CD4-positive, alpha-beta memory T cell (primary cell): ENCODE measurements at places on chromosomes 5 and 9.

- DNase-seq: no peak
Observed at GRCh38 chr9:68683433-68683832, 21.6 kb upstream of the PIP5K1B start.

- no peak for DNase-seq
Observed at GRCh38 chr9:88745276-88746001, 210.5 kb downstream of the NXNL2 start.

DNA sequence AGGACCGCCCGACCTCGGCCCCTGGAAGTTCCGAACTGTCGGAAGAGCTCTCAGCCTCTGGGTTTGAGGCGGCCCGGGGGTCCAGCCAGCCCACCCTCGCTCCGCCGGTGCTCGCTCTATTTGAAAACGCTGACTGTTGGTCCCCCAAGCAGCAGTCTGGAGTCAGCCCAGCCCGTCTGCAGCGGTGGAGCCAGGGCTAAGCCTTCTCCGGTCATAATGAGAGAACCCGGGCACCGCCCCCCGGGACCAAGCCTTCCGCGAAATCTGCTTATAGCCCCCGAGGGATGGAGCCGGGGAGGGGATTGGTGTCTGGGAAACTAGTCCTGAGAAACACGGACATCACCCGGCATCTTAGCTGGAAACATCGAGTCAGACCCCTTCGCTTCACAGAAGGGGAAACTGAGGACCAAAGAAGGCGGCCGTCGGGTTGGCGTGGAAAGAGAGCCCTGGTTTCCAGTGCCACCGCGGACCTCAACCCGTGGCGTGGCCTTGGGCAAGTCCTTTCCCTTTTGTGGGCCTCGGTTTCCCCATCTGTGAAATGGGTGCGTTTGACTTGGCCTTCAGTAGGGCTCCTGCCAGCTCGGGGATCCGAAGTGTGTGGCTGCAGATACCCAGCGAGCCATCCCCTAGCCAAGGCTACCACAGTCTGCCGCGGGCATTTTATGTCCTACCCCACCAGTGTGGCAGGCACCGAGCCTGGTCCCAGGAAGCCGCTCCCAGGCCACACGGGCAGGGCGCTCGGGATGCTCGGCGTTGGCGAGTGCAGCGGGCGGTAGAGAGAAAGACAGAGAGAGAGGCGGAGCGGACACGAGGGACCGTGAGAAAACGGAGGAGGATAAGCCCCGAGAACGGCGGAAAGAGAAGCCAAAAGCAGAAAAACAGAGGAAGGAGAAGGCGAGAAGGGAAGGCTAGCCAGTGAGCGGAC lies 857 bp downstream of the ADAM19 start:
- DNase-seq: peak; percentile 42

DNA sequence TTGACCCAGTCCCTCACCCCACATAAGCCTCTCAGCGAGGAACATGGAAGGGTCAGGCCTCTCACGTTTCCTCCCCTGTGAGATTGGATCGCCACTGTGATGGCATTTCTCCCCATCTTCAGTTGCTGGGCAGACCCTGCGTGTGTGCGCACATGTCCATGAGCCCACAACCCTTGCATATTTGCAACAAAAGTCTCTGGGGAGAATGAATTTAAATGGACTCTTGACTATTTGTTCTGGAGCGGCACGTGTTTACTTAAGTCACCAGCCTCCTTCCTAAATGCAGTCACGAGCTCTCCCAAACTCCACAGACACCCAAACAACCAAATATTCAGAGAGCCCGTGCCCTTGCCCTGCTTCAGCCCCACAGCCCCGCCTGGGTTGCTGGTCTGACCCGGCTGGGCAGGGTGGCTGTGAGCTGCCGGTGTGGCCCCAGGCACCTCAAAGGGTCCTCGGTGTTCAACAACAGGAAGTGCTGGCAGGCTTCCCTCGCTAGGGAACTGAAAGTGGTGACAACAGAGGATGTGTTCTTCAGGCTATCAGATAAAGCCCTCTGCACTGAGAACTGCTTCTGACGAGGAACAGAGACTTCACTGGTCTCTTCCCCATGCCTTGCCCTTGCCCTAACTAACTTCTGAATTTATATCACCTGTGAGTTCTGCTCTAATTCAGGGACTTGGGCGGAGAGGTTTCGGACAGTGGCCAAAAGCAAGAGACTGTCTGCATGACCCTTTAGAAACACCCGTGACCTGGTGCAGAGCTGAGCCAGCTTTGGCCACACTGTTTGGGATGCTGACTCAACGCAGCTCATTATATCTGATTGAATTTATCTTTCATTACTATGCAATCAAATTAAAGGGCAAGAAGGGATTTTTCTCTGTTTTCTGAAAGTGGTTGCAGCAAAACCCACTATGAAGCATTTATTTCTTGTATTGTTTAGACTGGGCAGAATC lies 19.2 kb upstream of the CD180 start:
- peak; percentile 80 for DNase-seq

- DNase-seq: no peak
Observed at GRCh38 chr5:147442224-147442623, 67.6 kb downstream of the DPYSL3 start.

DNA sequence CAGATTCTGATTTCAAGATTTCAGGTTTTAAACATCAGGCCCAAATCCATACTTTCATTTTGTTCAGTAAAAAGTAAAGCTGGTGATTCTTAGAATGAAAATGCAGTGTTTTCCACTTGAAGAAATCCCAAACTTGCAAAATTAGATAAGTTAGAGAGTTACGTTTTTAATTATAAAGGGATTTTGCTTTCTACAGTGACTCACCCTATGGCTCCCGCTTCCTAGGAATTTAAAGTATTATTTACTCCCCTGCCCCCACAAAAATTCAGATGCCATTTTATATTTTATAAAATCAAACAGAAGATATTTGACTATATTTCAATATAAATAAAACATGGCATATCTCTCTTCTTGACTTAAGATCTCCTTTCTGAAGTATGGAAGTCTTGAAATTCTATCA lies 402.9 kb downstream of the ZSWIM6 start:
- DNase-seq: no peak

DNA sequence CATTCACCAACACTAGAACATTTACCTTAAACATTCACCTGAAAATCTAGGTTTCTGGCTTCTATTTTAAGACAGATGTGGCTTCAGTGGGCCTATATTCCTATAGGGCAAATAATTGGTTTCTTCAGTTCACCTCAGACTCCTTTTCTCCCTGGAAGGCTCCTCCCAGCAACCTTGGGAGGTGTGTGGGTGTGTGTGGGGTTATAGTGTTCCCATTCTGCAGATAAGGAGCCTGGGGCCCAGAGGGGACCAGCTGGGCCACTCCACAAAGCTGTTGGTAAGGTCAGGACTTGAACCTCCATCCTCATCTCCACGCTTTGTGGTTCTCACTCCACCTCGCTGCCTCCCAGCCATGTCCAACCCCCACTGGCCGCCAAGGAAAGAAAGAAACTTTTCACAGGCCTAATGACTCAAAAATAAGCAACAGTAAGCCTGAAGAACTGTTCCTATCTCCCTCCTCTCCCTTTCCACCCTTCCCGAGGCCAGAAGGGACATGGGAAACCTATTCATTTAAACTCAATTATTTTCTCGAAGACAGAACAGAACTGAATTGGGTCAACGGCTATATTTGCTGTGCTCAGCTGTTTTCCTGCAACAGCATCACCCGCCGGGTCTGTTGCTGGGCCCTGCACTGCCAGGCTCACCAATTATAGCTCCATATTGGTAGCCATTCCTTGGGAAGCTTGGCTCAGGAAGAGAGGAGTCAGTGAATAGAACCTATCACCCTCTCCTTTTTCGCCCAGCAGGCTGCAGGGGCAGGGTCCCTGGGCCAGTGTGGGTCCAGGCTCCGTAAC lies 78.5 kb downstream of the DAB2IP start:
- DNase-seq: no peak

DNA sequence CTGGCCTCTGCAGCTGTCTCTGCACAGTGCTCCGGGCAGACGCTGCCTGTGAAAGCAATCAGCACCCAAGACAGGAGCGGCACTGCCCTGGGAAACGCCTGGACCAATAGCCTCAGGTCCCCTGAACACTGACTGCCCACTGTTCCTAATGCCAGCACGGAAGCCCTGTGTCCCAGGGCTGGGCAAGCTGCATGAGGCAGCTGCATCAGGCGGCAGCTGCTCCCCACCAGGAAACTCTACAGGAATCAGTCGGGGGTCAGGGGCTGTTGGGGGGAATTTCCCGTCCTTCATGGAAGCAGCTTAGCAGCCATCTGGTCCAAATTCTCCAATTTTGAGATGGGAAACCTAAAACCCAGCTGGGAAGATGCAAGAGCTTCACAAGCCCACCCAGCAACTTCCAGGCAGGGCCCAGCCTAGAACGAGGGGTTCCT lies 118.6 kb downstream of the VAV2 start:
- no peak for DNase-seq

- DNase-seq: no peak
Observed at GRCh38 chr5:178350361-178351220, 118.0 kb upstream of the PHYKPL start.

DNA sequence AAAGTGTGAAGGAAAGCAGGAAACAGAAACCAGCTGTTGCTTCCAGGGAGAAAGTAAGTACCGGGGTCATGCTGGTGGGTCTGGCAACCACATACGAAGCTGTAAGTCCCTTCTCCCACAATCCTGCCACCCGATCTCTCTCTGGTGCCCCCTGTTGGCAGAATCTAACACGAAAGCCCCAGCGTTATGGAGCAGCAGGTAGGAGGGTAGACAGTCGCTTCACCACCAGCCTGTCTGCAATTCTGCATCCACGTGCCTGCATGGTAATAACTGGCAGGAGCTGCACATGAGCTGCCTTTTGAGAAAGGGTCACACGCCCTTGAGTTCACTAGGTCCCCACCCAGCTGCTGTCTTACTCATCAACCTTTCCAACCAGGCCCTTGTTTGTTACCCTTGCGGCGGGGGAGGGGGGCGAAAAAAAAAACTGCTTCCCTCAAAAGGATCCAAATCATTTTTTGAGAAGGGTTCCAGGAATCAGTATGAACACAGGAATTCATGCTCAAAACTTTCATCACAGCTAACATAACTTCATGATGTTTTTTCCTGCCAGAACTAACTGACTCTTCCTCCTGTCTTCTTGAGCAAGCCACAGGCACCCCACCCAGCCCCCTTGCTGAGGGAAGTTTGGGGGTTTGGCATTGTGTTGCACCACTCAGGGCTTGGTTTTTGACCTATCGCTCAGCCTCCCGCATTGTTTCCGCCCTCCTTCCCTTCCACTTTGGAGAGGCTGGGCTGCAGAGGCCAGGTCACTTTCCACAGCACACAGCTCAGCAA lies 19.6 kb upstream of the TMEM252 start:
- peak; percentile 15 for DNase-seq

GRCh38 chr5:72177538-72177937 lies 70.3 kb downstream of the MAP1B start:
- DNase-seq: no peak

DNA sequence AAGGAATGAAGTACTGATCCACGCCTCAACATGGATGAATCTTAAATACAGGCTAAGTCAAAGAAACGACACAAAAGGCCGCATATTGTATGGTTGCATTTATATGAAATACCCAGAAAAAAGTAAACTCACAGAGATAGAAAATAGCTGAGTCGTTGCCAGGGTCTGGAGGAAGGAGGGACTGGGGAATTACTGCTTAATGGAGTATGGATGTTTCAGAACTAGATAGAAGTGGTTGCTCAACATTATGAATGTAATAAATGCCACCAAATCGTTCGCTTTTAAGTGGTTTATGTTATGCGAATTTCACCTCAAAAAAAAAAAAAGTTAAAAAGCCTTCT lies 784 bp upstream of the MSANTD3 start:
- DNase-seq: no peak

DNA sequence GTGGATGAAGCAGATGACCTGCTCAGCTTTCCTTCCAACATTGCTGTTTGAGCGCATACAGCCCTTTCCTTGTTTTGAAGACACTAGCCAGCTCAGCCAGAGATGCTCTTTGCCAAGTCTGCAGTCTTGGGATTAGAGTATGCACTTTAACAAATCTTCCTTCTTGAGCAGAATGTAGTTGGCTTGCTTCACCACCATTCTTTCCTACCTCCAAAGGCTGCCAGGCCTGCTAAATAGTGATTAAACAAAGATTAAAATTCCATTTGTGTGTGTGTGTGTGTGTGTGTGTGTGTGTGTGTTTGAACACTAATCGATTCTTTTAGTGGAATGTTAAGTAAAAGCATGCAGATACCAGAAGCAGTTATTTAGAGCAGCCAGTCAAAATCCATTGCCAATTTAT lies 97.6 kb downstream of the GALNT10 start:
- DNase-seq: no peak

GRCh38 chr5:115471345-115472063 lies 73.1 kb downstream of the FEM1C start:
- DNase-seq: no peak

DNA sequence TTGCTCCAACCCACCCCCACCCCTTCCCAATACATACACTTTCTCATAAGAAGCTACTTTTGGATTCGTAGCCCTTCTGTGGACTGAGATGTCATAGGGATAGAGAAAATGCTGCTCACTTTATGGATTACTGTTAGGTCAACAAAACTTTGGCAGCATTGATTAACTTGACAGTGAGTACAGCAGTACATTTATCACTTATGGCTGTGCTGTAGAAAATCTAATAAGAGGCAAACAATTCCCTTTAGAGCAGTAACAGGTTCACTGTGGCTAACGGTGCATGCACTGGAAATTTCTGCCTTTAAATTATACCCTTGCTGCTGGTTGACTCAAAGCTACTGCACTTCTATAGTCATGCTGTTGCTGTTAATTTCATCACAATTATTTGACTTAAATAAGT lies 59.2 kb downstream of the PPIC start:
- DNase-seq: no peak

DNA sequence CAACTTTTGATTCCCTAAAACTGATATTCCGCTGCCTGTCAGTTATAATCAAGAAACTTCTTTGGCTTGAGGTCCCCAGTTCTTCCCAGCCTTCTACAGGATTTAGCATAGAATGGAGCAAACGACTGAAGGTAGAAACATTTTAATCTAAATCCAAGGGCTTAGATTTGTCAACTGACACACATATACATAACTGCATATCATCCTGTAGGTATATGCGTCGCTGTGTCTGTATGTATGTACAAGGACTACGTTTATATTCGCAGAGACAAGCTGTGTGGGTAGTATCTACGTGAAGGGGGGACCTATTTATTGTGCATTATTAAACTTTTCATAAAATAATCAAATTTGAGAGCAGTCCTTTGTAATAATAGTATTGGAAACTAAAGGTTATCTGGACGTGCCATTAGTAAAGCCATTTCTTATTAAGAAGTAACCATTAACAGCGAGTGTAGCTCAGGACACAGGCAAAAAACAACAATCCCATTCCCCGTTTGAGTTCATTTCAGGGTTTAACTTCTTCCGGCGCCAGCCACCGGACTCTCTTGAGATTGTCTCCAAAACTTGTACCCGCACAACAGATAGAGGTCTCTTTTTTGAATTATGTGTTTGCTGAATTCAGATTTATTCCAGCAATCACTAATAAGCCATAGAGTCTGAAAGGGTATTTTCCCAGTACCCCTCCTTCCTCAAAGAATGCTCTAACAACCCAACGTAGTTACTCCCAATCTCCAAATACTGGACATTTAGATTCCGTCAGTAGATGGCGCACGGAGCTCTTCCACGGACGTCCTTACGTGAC lies 2.1 kb upstream of the MLLT3 start:
- peak; percentile 35 for DNase-seq

DNA sequence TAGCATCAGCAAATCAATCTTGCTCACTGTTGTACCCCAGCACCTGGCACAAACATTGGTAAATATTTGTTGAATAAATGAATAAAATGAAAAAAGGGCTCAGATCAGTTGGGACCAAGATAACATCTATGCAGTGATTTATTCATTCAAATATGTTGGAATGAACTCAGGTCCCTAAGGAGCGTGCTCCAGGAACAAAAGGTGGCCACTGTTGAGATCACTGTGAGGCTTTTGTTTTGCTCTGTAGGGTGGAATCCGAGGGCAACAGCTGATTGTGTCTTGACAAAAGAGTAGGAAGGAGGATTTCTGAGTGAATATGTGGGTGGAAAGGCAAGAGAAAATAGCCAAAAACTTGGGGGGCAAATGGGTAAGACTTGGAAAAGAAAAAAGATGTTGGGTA lies 89.7 kb downstream of the PPP2R2B start:
- no peak for DNase-seq
